Thoracic aorta (tissue), 2 donors: ENCODE measurements at places on chromosomes 5 and 9.

DNA sequence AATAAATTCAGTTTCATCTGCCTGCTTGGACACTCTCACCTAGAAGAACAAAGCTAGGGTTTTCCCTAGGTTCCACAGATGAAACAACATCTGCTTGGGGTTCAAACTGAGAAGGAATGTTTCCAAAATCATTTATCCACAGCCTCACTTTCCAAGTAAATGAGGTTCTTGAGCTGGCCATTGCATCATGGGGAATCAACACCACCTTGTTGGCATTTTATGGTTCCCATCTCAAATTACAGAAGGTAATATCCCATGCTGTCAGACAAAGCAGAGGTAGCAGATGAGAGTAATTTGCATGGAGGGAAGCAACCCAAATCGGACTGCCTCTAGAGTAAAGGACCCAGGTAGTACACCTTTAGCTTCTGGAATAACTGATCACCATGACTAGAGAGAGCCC is 10.5 kb upstream of the NR4A3 start:
- DNase-seq: no peak

DNA sequence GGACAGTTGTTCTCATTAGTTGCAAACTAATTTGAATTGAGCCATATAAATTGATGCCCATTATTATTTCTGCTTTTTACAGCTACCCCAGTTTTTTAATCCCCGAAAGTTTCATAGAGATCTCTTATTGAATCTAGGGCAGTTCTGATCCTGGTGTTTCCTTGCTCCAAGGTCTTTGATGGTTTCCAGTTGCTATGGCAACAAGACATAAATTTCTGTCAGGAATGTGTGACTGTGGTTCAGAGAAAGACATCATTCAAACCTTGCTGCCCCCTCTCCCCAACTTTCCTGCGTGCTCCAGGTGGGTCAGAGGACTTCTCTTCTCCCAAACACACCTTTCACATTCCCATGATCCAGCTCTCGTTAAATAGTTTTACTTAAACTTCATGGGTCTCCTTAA is 63.4 kb downstream of the TAF11L14 start:
- no peak for DNase-seq

- no peak for DNase-seq
These were observed 714 bp downstream of the SEC24A start for GRCh38 chr5:134649163-134649835.

GRCh38 chr5:171127314-171127713 is 181.7 kb upstream of the TLX3 start:
- no peak for DNase-seq

DNA sequence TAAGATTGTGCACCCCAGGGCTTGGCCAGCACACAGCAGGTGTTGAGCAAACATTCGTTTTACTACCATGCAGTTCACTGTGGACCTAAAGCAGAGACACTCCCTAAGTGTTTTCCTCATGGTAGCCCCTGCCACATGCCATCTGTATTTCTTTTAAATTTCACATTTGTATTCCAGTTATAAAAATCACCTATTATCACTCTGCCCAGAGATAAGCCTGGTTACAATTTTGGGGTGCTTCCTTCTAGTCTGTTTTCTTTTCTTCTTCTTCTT is 10.9 kb upstream of the FIBCD1 start:
- no peak for DNase-seq

DNA sequence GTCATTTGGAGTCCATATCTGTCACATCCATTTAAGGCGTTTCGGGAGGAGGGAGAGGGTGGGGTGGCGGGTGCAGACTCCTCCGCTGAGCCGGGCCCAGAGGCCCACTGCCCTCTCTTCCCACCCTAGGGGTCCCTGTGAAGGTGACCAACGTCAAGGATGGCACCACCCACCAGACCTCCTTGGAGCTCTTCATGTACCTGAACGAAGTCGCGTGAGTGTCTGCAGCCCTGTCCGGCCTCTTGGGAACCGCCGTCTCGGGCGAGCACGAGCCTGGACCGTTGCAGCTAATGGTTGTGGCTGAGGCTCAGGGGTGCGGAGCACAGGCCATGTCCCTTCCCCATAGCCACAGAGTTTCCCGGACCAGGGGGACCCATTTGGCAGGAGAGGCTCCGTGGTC is 34.8 kb downstream of the ASS1 start:
- DNase-seq: no peak

- DNase-seq: no peak
These were observed 9.1 kb upstream of the DNAJC25 start for GRCh38 chr9:111621895-111622480.

DNA sequence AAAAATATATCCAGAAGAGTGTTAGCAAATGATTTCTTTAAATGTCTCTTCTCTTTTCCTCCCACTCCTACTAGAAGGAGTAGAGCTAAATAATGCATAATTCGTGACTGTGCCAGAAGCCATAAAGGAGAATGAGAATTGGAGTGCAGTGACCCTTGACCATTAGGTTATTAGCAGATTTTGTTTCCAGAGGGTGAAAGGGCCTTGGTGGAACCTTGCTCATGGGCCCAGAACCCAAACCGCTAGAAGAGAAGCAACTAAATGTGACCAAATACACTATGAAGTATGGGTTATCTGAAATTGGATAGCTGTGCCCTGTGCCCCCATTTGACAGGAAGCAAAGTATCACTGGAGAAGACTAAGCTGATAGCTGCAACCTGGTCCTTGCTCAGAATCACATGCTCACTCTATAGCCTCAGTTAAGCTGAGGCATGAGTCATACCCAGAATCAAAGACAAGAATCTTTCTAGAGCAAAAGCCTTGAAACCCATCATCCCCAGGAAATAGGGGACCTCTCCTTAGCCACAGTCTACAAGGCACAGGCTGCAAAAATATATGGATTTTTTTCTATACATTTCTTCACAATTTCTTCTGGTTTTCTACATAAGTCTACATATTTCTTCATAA is 36.3 kb downstream of the CAPSL start:
- no peak for DNase-seq

DNA sequence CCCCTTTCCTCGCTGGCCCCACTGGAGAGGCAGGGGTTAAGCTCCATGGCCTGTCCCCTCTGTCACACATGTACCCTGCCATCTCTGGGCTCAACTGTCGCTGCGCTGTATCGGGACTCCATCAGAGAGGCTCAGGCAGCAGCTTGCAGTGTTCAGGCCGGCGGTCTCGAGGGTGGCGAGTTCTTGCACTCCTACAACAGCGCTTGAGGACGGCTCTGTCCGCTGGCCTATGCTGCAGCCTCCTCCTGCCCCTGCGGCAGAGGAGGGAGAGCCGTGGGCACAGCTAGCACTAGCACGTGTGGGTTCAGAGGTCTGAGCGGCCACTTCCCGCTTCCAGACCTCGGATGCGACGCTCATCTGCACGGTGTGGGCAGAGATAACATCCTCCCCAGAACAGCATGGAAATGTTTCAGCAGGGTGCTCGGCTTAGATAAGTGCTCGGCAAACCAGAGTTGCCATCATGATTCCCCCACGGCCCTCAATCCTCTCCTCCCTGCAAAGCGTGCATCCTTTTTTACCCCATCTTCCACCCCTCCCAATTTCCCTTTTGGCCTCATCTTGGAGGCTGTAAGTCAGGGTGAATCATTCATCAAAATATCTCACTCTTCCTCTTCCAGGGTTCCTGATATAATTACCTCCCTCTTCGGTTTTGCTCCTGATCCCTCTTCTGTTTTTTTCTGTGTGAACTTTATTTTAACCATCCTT is 41.9 kb upstream of the FUBP3 start:
- DNase-seq: no peak

GRCh38 chr9:18849890-18850677 is 182.9 kb downstream of the SAXO1 start:
- DNase-seq: no peak

DNA sequence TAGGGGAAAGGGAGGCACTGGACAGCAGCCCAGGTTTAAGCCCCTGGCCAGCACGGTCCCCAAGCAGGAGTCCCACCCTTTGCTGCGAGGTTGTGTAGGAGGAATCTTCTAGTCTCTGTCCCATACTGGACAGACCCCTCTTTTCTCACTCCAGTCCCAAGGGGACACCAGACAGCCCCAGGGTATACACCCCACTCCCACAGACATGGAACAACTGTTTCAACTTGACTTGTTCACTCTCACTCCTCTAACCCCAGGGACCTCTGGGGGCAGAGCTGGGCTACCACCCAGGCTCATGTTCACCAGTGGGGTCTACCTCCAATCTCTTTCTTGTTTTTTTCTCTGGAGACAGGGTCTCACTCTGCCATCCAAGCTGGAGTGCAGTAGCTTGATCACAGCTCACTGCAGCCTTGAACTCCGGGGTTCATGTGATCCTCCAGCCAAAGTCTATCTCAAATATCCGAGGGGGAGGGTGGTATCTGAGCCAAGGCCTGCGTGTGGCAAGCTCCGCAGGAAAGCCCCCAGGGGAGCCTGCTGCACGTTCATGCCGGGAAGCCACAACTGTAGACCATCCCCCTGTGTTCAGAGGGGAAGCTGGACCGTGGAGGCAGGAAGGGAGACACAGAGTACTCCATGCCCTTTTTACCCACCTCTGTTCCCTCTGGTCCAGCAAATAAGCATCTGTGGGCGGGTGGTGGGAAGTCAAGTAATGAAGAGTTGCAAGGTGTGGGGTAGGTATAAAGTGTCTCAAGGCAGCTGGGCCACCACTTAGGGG is 1.8 kb downstream of the PTGES2 start:
- no peak for DNase-seq

DNA sequence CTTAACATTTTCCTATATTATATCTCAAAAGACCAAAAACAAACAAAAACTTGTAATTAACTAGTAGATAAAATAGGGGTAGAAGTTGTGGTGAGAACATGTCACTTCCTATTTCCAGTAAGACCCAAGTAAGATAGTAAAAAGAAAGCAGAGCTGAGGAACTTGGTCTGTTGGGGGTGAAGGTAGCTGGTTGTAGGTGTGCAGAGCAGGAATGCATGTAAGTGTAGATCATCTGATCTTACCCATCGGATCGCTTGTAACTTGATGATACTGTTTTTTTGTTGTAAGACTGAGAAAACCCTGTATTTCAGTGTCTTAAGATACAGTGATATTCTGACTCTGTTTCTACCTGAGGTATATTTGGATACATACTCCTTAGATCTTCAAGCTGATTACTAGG is 5.7 kb downstream of the SRP19 start:
- DNase-seq: no peak

DNA sequence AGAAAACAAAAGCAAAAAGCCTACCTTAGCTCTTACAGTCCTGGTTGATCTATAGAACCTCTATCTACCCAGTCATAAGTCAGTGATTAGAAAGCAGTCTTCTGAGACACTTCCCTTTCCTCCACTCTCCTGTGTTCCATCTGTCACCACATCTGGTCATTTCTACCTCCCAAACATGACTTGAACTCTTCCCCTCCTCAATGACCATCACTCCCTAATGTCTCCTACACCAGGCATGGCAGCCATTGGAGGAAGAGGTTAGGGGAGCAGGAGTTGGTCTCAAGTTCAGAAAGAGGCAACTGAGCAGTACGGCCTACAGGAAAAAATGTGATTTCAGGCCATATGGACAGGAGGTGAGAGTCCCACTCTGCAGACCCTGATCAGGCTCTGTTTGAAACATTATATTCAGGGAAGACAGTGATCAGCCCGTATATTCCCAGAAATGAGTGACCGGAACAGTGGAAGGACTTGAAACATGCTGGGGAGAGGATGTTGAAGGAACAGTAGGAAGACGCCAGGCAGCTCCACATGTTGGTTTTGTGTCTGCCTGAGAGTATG is 12.0 kb downstream of the ABLIM3 start:
- DNase-seq: no peak

- DNase-seq: no peak
These were observed 282.2 kb downstream of the DTWD2 start for GRCh38 chr5:118705959-118706667.

DNA sequence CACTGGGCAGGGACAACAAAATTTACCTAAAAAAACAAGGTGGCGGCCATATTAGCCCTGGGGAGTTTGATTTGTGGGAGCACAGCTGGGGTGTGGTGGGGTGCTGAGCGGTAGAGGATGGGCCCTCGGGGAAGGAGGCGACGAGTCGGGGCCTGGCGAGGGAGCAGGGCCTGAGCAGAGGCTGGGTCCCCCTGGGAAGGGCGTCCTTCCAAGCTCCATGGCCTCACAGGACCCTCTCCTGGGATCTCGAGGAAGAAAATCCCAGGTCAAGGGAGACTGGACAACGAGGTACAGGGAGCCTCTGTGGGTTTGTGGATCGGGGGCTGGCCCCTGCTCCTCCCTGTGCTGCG is 165.5 kb downstream of the CACNA1B start:
- no peak for DNase-seq

- no peak for DNase-seq
These were observed 123.5 kb downstream of the SMARCA2 start for GRCh38 chr9:2138646-2139045.

DNA sequence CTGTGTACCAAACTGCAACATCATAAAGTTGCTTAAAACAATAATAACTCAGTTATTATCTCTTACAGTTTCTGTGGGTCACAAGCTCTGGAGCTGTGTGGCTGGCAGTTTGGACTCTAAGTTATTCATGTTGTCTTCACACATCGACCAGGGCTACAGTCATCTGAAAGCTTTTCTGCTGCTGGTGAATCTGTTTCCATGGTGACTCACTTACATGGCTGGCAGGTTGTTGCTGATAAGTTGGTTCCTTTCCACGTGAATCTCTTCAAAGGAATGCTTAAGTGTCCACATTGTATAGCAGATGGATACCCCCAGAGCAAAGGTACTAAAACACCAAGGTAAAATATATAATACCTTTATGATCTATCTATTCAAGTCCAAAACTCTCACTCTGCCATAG is 44.8 kb upstream of the CYLC2 start:
- DNase-seq: no peak

DNA sequence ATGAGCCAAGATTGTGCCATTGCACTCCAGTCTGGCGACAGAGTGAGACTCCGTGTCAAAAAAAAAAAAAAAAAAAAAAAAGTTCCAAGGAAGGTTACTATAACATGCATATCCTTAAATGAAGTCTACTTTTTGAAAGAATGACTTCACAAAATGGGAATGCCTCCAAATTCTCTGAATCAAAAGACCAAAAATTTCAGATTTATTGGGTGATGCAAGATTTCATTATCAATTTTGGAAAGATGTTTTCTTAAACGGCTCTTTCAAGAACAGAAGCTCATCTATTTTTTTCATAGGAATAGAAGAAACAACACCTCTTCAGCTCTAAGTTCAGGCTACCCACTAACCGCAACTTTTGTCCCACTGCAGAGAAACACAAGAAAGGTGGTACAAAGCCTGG is 69.9 kb downstream of the AUH start:
- DNase-seq: no peak

DNA sequence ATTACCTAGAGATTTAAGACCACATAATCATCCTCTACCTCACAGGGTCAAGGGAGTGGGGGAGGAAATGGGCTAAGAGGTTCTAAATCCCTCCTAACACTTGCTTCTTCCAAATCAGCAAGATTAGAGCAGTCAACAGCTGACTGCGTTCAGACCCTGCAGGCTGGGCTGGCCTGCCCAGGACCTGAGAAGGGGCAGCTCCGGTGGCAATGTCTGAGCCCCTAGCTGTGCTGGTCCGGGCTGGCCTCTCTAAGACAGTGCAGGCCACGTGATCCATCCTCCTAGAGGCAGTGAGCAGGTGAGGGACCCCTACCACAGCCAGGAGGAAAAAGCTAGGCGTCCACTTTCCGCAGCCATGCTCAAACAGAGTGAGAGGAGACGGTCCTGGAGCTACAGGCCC is at the start of gene KCNV2:
Gene KCNV2, plus strand, starts transcription at position 126 of the 400 bp plus-strand sequence. Its CDS starts 230 bp downstream, at position 356.
- no peak for DNase-seq

GRCh38 chr5:132433141-132433540 is 57.4 kb downstream of the IRF1 start:
- DNase-seq: no peak

GRCh38 chr9:136653323-136654079 is 9.2 kb upstream of the EGFL7 start:
- DNase-seq: no peak

- DNase-seq: no peak
These were observed 339.3 kb downstream of the DRD1 start for GRCh38 chr5:175104677-175105076.
